ENCODE measurements at places on chromosomes 4 and X.

DNA sequence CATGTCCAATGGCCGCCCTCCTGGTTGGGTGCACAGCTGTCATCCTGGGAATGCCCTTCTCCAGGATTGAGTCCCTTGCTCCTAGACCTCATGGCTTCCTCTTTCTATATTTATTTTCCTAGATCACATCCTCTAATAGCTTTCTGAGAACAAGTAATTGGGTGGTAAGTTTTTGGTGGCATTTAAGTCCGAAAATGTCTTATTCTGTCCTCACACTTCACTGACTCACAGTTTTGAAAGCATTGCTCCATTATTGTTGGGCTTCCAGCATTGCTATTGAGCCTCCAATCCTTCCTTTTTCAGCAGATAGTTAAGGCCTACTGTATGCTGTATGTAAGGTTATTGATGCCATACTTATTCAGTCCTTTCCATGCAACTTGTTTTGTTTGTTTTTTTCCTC, 25.9 kb downstream of the PGM2 start:
- DNase-seq: no peak

DNA sequence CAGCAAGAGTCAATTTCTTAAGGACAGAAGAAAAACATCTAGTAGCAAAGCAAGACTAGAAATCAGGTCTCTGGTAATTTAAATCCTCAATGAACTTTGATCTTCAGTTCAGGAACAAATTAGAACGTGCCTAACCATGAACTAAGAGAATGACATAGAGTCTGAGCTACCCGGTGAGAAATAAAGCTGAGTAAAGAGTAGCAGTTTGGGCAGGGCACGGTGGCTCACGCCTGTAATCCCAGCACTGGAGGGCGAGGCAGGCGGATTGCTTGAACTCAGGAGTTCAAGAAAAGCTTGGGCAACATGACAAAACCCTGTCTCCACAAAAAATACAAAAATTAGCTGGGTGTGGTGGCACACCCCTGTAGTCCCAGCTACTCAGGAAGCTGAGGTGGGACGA, 37.7 kb downstream of the ACE2 start:
- DNase-seq: no peak

DNA sequence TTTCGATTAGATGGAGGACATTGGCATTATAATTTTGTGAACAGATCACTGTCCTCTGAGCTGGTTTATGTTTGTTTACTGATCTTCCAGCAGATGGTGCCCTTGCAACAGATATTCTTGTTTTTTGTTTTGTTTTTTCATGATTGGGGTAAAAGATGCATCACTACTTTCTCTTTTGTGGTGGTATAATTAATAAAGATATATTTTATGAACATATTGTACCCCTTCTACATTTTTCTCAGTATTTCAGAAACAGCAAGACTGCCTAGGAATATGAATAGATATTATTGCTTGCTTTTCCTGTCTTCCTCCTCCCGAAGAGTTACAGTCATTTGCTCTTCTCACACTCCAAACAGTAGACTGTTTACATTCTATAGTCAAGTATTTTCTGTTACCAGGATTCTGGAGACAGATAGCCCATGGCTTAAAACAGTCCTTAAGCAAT, 905.2 kb downstream of the TRAM1L1 start:
- no peak for DNase-seq

DNA sequence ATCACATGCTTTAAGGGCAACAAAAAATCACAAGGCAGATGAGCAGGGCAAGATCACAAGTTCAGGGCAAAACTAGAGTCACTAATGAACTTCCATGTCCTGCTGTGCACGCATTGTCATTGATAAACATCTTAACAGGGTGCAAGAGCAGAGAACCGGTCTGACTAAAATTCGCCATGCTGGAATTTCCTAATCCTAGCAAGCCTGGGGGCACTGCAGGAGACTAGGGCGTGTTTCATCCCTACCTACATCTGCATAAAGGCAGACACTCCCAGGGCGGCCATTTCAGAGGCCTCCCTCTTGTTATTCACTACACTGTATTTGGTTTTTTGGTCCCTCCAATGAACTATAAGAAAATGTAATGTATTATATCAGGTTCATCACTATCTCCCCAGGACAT, 203.6 kb downstream of the ARHGEF9 start:
- no peak for DNase-seq

DNA sequence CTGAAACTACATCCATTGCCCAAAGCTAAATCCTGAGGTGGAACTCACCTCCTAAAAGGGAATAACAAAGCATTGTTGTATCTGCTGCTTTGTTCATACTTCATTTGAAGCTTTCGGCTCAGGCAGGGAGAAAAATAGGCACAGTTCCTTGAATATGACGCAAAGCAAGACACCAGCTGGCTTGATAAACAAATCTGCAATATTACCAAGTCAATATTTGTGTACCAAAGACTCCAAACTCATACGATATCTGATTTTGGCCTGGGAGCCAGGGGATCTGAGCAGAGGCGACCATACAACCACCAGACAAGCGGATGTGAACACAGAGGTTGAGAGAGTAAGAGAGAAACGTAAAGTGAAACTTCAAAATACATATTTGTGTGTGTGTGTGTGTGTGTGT, 34.8 kb upstream of the RAP1GDS1 start:
- no peak for DNase-seq

DNA sequence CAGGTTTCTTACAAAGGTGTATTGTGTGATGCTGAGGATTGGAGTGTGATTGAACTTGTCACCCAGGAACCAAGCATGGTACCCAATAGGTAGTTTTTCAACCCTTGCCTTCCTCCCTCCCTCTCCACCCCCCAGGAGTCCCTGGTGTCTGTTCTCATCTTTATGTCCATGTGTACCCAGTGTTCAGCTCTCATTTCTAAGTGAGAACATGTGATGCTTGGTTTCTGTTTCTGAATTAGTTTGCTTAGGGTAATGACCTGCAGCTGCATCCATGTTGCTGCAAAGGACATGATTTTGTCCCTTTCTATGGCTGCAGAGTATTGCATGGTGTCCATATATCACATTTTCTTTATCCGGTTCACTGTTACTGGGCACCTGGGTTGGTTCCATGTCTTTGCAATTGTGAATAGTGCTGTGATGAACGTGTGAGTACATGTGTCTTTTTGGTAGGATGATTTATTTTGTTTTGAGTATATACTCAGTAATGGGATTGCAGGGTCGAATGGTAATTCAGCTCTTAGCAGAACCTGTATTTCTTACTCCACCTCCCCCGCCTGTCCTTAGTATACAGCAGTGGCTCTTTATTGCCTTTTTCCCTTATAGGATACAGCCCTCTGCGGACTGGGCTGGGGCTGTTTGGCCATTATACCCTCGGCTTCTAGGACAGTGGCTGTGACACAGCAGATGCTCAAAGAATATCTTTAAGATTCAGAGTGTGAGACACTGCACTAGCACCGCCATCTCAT, 145.4 kb downstream of the PTTG2 start:
- DNase-seq: no peak

Measured in activated T-cell treated with anti-CD3 and anti-CD28 coated beads, Interleukin-2, amount 50 U/mL, for 4 hours (primary cell).